ENCODE measurements at places on chromosomes 13 and 19. TPM values are rescaled to one million over a fixed set of nuclear protein-coding genes. Genes with fewer than 3 reads are reported as not detected.

Gene CTXN1
- 0.54 TPM for total RNA-seq

Gene REEP6
- total RNA-seq = 1.6 TPM

Gene PCDH8
- total RNA-seq = not detected

Gene LMO7
- 76.3 TPM for total RNA-seq

Gene EFNA2
- total RNA-seq = not detected

Gene HSPH1
- 52.7 TPM for total RNA-seq

Gene DIRAS1
- total RNA-seq = not detected

Gene ADAMTS10
- 214 TPM for total RNA-seq

Gene SIGLEC10
- total RNA-seq = 20.3 TPM

Gene ZNF383
- 5.3 TPM for total RNA-seq

Gene ATP4B
- 0.85 TPM for total RNA-seq

Gene KLF1
- total RNA-seq = not detected

Gene CLEC17A
- not detected for total RNA-seq

Gene DLL3
- total RNA-seq = not detected

Gene DMRTC2
- total RNA-seq = not detected

Gene RB1
- total RNA-seq = 48.1 TPM

Gene CYP4F2
- not detected for total RNA-seq

Gene PHLDB3
- 14.7 TPM for total RNA-seq

Gene FCGBP
- 120 TPM for total RNA-seq

Data from thoracic aorta (tissue), 2 donors.